ENCODE measurements at places on chromosomes 5 and 9.

DNA sequence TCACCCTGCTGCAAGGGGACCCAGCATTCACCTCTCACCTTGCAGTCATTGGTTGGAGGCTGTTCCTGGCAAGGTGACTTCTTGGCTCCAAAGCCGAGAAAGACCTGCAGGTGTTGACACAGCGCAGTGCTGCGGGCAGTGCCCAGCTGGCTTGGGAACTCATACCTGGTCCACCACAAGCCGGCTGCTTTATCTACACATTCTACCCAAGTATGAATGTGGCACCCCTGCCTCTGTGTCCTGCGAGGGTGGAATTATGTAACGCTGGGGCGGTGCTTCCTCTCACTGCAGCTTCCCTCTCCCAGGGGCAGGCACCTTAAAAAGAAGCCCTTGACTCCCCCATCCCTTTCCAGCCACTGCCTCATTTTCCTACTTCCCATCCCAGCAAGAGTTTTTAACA is 2.5 kb upstream of the ZMYND19 start:
- no peak for DNase-seq

GRCh38 chr5:14880688-14881087 is 9.1 kb upstream of the ANKH start:
- DNase-seq = no peak

DNA sequence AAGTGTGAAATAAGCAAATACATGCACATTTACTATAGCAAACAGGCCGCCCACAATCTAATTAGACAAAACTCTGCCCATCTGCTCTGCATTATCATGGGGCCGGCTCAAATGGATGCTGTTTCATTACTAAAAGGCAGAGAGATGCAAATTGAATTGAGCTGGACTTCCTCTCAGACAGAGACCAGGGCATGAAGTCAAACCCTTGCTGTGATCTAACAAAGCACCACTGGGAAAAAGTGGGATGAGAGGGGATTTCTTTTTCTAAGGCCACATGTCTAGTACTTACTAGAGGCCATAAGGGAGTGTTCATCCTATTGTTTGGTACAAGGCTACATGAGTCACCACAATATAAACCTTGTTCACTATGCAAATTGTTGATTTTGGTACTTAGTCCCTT is 614.7 kb downstream of the ISL1 start:
- no peak for DNase-seq

DNA sequence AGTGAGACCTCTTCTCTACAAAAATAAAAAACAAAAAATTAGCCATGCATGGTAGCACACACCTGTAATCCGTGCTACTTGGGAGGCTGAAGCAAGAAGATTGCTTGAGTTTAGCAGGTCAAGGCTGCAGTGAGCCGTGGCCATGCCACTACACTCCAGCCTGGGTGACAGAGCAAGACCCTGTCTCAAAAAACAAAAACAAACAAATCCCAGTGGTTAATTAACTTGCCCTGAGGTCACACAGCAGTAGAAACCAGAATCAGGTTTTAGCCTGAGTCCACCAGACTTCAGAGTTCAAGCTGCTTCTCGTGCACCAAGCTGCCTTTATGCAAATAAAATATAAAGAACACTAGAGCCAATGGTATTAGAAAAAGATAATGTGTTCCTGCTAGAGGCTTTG is 169.7 kb downstream of the GOLPH3 start:
- no peak for DNase-seq

- DNase-seq = no peak
Observed at GRCh38 chr5:61640179-61641021, 308.3 kb downstream of the ZSWIM6 start.

DNA sequence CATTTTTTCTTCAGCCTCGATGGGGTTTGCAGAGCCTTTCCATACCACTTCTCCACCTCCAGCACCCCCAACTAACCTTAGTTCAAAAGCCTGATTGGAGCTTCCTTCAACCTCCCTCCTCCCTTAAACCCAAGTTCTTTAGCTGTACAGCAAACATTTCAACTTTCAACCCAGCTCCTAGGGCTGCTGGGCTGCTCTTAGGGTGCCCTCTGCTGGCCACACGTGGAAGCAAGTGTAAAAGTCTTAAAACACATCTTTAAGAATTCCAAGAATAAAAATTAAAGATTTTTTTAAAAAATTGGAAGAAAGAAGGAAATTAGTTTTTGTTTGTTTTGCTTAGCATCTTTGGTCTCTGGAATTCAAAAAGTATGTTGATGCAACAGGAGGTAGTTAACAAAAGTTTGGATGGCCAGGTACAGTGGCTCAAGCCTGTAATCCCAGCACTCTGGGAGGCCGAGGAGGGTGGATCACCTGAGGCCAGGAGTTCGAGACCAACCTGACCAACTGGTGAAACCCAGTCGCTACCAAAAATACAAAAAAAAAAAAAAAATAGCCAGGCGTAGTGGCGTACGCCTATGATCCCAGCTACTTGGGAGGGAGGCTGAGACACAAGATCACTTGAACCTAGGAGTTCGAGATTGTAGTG is 15.5 kb upstream of the HSD17B3 start:
- DNase-seq = peak; percentile 18

GRCh38 chr5:59222687-59223511 is 640.0 kb downstream of the RAB3C start:
- no peak for DNase-seq

- DNase-seq = no peak
Observed at GRCh38 chr5:39121315-39121714, 47.1 kb upstream of the RICTOR start.

DNA sequence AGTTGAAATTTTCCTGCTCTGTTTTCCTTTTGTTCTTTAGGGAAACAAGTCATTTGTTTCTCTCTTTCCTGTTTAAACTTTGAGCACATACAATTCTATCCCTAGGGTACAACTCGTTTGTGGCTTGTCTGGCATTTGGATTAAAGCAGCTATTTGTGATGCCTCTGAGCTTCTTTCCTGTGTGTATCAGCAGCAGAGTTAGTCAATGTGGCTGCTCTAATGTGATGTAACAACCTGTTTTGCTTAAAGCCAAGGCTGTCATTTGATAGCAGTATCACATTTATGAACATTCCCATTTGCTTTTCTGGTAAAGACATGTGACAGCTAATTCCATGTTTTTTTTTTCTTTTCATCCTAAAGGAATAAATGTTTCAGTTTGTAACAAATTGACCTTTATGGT is 314.3 kb upstream of the CHD1 start:
- no peak for DNase-seq

DNA sequence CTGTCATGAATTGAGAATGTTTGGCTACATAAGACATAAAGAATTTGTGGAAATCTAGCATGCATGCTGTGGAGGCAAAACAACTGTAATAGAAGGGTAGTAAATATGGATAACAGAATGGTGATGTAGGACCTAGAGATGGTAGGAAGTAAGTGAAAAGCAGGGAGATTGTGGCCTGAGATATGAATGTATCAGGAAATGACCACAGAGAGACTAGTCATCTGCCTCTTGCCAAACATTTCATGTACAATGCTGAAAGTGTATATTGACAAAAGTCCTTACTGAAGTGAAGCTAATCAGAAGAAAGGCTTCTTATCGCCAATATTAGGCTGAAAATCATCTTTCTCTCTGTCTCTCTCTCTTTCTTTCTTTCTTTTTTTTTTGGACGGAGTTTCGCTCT is 873.1 kb upstream of the CTNND2 start:
- no peak for DNase-seq

- DNase-seq = no peak
Observed at GRCh38 chr5:135739383-135739981, 95.0 kb upstream of the SLC25A48 start.

- DNase-seq = no peak
Observed at GRCh38 chr5:124748687-124749594, 2.5 kb upstream of the ZNF608 start.

DNA sequence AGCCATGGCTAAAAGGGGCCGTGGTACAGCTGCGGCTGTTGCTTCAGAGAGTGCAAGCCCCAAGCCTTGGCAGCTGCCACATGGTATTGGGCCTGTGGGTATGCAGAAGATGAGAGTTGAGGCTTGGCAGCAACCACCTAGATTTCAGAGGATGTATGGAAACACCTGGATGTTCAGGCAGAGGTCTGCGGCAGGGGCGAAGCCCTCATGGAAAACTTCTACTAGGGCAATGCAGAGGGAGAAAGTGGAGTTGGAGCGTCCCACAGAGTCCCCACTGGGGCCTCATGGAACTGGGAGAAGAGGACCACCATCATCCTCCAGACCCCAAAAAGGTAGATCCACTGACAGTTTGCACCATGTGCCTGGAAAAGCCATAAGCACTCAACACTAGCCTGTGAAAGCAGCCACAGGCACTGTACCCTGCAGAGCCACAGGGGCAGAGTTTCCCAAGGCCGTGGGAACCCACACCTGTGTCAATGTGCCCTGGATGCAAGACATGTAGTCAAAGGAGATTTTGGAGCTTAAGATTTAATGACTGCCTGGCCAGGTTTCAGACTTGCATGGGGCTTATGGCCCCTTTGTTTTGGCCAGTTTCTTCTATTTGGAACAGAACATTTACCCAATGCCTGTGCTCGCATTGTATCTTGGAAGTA is 65.9 kb downstream of the DMXL1 start:
- no peak for DNase-seq
